ENCODE measurements at places on chromosomes 12 and 14.

DNA sequence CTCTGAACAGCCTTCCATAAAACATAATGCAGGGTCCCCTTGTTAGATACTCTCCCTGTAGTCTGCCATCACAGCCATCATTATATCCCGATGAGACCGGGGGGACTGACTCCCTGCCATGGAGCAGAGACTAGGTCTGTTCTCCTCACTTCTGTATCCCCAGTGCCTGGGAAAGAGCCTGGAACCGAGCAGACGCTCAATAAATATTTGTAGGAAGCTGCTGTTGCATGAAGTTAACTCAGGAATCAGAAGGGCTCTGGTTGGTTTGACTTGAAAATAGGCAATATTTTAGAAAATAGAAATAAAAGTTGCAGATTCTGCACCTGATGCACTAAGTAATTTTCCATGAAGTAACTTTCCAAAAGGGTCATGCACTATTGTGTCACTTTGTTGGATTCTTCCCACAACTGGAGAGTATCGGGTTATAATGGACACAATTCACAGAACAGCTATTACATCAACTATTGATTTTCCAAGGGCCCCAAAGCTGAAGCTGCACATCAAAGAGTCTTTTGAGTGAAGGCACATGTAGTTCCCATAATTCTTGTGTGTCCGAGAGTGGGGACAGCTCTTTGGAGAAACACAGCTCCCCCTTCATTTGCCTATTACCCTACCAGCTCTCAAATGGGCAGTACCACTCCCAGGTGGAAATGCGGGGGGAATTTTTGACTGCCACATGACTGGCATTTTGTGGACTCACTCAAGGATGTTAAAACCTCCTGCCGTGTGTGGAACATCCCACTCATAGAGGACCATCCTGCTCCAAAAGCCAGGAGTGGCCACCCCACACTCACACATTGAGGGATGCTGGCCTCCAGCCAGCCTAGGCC lies 18.8 kb downstream of the CLMN start:
- DNase-seq: no peak

- no peak for DNase-seq
These were observed 5.6 kb downstream of the WASHC4 start for GRCh38 chr12:105113094-105113493.

DNA sequence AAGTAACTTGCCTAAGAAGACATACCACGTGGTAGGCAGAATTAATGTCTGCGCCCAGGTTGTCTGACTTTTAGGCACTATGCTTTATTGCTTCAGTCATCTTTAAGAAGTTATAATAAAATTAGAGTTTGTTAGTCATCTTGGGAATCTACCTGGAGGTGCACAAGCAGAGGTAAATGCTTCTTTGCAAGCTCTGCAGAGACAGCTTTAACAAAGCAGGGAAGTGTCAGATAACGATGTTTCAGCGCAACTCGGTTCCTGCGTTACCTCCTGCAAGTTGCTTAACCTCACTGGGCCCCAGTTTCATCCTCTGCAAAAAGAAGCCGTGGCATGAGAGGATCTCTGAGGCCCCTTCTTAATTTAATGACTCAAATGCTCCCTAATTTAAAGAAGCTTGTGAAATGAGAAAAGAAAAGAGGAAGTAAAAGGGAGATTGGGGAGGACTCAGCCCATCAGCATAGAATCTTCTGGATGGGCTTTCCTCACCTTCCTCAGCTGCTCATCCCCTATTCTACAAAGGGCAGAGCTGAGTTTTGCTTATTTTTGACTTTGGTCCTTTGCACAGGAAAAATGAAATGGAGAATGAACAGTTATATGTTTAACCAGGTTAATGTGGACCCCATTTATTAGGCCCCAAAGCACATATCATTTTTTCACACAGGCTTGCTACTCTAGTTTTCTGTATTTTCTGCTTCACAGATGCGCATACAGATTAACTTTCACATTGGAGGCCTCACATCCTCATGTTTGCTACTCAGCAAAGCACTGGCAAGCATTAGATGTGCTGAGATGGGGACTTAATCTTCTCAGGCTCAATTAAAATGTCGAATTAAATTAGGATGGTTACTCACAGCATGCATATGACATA lies 5.1 kb downstream of the ARHGDIB start:
- no peak for DNase-seq

DNA sequence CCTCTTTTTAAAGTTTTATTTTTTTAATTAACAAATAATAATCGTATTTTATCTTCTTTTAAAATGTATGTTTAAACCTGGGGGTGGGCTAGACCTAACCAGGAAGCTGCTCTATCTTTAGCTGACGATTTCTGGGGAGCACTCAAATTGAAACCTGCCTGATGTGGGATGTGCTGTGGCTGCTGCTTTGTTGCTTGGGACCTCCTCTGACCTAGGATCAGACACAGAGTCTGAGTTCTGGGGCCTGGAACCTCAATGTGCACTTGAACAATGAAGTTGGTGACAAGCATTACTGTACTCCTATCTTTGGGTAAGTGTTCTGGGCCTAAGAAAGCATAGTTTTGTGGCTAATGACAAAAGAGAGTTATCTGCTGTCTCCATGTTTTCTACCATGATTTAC lies 386.7 kb downstream of the DAD1 start:
- no peak for DNase-seq

DNA sequence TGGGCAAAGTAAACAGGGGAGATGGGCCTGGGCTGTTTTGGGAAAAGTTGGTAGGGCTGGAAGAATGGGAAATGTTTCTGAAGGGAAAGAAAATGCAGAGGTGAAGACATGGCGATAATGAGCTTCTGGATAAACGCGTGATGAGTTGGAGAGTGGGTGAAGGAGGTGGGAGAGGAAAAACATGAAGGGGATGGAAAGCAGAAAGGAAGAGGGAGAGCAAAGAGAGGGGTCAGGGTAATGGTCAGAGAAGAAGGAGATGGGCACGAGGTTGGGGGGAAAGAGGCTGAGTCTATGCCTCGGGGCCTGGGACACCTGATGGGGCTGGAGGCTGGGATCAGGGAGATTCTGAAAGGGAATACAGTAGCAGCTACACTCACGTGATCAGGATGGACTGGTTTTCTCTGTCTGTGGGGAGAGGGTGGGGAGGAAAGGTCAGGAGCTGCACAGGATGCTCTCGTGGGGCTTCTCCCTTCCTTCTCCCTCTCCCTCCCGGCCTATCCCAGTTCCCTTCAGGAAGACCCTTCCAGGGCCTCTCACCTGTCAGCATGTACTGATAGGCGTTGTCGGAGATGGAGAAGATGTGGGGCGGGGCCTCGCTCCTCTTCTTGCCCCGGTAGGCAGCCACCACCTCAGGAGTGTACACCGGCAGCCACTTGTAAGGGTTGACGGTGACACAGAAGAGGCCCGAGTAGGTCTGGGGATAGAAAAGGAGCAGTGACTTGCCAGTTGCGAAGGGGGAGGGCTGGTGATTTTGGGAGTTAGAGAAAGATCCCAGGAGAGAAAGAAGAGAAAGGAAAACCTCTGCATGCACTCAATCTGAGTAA lies 3.1 kb downstream of the MYH7 start:
- DNase-seq: no peak

Measured in stimulated activated CD8-positive, alpha-beta memory T cell treated with anti-CD3 and anti-CD28 coated beads, Interleukin-4, amount 100 ng/mL, for 4 hours (primary cell).